Naive thymus-derived CD8-positive, alpha-beta T cell (primary cell): ENCODE measurements at places on chromosomes 4 and X.

DNA sequence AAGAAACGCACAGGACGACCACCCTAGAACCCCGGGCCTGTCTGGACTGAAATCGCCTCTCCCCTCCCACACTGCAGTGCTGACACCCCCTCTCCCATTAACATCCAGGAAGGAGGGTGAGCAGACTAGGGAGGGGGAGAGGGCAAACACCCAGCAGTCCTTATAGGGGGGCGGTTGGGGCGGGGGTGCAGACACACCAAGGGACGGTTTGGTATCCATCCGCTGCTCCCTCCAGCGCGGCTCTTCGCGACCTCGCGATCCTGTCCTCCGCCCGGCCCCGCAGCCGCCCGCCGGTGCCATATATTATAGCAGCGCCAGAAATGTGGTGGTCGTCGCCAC lies 411 bp upstream of the GPRASP1 start:
- peak overlapping the region; percentile 98 for H3K4me3 ChIP-seq
- peaks cover 35% of the 10 kb centered on the region for H3K4me1 ChIP-seq
- no peak for DNase-seq

DNA sequence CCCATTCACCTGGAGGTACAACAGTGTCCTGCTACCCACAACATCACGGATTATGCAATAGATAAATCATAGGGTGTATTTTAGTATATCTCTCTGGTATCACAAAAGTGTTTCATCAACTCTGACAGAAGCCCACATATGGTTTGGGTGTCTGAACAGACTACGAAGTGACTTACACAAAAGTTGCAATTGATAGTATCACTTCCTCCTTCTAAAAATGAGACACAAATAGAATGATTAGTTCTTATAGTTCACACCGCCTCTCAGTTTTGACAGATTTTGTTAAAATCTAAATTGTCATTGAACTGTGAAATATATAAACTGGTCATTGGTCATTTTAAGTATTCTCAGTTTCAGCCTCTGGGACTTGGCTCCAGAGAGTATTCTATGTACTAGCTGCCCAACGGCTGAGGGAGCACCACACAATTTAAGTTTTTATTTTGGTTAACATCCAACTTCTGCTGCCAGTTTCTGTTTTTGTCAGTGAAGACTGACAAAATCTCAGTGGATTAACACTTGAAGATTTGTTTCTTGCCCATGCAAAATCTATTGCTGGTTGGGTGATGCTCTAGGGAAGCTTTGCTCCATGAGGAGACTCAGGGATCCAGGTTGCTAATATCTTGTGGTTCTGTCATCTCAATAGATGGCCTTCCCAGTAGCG lies 113.8 kb upstream of the PUDP start:
- H3K27ac ChIP-seq, result no peak overlapping the region
- no peaks in the 10 kb centered on the region for H3K4me1 ChIP-seq
- H3K4me3 ChIP-seq, result peak overlapping the region; percentile 11
- peaks cover 30% of the 10 kb centered on the region for H3K36me3 ChIP-seq

DNA sequence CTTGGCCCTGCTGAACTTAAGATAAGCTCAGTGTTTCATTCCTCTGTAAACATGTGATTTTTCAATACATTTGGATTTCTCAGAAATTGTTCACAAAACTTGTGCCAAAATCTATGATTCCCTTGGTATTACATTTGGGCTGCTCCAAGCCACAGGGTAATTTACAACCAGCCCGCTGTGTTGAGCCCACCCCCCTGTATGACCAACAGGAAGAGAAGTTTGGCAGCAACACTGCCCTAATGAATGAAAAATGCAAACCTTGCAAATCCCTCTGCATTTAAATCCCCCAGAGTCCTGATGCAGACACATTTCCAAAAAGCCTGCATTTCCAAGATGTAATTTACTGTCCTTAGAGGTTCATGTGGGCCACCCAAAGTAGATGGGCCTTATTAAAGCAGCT lies 34.1 kb upstream of the GAB1 start:
- H3K27ac ChIP-seq, result no peak overlapping the region
- no peak for DNase-seq
- H3K27me3 ChIP-seq, result no peaks in the 10 kb centered on the region
- H3K4me3 ChIP-seq, result no peak overlapping the region
- H3K36me3 ChIP-seq, result no peaks in the 10 kb centered on the region

- no peak overlapping the region for H3K27ac ChIP-seq
- no peak overlapping the region for H3K4me3 ChIP-seq
- DNase-seq, result no peak
- H3K36me3 ChIP-seq, result no peaks in the 10 kb centered on the region
- H3K27me3 ChIP-seq, result no peaks in the 10 kb centered on the region
- H3K4me1 ChIP-seq, result peaks cover 3% of the 10 kb centered on the region
These were observed 52.5 kb upstream of the ZNF518B start for GRCh38 chr4:10509733-10510132.

DNA sequence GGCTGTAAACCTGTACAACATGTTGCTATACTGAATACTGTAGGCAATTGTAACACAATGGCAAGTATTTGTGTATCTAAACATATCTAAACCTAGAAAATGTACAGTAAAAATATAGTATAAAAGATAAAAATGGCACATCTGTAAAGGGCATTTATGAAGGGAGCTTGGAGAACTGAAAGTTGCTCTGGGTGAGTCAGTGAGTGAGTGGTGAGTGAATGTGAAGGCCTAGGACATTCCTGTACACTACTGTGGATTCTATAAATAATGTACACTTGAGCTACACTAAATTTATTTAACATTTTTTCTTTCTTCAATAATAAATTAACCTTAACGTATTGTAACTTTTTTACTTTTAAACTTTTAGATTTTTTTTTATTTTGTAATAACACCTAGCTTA lies 5.0 kb upstream of the SHROOM4 start:
- H3K27ac ChIP-seq, result no peak overlapping the region
- H3K4me1 ChIP-seq, result peaks cover 2% of the 10 kb centered on the region
- H3K36me3 ChIP-seq, result no peaks in the 10 kb centered on the region
- DNase-seq, result no peak
- H3K27me3 ChIP-seq, result peaks cover 10% of the 10 kb centered on the region

DNA sequence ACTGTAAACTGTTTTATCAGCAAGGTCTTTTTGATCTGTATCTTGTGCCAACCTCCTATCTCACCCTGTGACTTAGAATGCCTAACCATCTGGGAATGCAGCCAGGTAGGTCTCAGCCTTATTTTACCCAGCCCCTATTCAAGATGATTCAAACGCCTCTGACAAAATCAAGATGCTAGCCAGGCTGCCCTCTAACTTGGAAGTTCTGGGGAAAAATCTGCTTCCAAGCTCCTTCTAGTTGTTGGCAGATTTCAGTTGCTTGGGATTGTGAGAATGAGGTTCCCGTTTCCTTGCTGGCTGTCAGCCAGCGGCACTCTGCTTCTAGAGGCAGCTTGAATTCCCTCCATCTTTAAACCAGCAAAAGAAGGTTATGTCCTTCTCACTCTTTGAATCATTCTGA lies 34.7 kb downstream of the LUZP4 start:
- H3K27ac ChIP-seq, result no peak overlapping the region
- H3K27me3 ChIP-seq, result no peaks in the 10 kb centered on the region
- H3K4me3 ChIP-seq, result no peak overlapping the region
- DNase-seq, result no peak

DNA sequence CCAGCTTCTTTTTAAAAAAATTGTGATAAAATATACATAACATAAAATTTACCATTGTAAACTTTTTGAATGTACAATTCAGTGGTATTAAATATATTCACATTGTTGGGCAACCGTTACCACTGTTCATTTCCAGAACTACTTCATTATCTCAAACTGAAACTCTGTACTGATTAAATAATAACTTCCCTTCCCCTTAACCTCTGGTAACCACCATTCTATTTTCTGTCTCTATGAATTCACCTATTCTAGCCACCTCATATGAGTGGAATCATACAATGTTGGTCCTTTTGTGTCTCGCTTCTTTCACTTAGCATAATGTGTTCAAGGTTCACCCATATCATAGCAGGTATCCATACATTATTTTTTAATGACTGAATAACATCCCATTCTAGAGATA lies 8.3 kb downstream of the GPR50 start:
- no peak overlapping the region for H3K4me3 ChIP-seq
- H3K36me3 ChIP-seq, result no peaks in the 10 kb centered on the region
- H3K4me1 ChIP-seq, result peaks cover 2% of the 10 kb centered on the region

DNA sequence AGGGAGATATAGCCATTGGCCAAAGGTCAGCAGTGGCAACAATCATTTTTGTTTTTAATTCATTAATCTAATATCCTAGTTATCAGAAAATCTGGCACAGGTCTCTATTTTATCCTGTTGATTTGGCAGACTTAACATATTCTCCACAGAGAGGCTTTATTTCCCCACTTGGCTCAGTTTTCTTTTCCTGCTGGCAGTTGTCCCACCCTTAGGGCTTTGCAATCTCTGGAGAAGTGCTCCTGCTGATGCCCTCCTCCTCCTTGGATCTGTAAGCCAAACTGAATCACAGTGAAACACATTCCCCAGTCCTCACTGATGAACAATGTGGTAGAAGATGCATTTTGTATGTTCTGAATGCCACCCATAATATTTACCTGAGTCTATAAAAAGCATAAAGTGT lies 889.7 kb downstream of the PDHA2 start:
- H3K36me3 ChIP-seq, result no peaks in the 10 kb centered on the region
- no peak for DNase-seq
- no peaks in the 10 kb centered on the region for H3K4me1 ChIP-seq

DNA sequence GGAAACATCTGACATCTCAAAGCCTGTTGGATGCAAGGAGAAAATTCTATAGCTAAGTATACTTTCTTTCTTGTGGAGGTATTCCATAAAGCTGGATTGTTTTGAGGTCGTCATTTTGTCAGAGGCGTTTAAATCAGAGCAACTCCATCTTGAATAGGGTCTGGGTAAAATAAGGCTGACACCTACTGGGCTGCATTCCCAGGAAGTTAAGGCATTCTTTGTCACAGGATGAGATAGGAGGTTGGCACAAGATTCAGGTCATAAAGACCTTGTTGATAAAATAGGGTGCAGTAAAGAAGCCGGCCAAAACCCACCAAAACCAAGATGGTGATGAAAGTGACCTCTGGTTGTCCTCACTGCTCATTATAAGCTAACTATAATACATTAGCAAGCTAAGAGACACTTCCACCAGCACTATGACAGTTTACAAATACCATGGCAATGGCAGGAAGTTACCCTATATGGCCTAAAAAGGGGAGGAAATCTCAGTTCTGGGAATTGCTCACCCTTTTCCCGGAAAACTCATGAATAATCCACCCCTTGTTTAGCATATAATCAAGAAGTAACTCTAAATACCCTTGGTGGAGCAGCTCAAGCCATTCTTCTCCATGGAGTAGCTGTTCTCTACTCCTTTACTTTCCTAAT lies 11.9 kb downstream of the HSD17B13 start:
- peaks cover 12% of the 10 kb centered on the region for H3K36me3 ChIP-seq
- no peak overlapping the region for H3K4me3 ChIP-seq
- H3K4me1 ChIP-seq, result peaks cover 2% of the 10 kb centered on the region
- H3K27me3 ChIP-seq, result no peaks in the 10 kb centered on the region

DNA sequence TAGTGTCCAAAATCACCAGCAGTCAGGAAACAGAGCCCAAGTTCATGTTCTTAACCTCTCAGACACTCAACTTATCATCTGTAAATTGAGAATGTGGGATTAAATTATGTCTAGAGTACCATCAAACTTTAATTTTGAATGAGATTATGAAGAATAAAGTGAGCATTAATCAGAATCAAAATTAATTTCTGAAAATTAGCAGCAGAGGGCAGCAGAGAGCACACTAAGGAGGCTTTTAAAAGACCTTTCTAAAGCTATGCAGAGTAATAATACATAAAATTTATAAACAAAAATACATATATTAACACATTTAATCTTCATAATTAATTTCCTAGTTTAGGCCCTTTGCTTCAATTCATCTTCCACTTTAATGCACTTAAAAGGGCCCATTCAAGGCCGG lies 7.1 kb downstream of the TASL start:
- H3K27me3 ChIP-seq, result no peaks in the 10 kb centered on the region
- H3K36me3 ChIP-seq, result no peaks in the 10 kb centered on the region
- no peak overlapping the region for H3K4me3 ChIP-seq
- H3K4me1 ChIP-seq, result peaks cover 2% of the 10 kb centered on the region

DNA sequence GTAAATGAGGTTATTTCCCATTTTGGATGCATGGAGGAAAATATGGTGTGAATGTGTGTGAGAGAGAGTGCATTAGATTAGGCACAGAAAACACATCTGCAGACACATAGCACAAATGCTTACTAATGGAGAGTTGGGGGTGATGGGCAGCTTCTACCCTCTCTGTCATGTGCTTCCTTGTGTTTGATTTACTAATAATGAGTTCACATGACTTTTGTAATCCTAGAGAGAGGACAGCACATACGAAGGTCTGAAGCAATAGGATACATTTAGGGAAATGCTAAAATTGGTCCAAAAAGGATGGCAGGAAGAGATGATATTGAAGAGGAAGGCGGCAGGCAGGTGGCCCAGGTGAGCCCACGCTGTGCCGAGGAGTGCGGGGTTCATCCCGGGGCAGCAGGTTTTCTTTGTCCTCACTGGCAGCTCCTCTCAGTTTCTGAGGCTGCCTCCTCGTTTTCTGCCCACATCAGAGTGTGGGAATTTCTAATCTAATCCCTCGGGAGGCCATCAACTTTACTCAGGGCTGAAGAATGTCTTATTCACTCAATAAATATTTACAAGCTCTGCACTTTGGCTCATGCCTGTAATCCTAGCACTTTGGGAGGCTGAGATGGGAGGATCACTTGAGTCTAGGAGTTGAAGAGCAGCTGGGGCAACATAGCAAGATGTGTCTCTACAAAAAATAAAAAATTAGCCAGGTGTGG lies 15.9 kb upstream of the MAP9 start:
- H3K4me3 ChIP-seq, result no peak overlapping the region
- DNase-seq, result no peak
- peaks cover 2% of the 10 kb centered on the region for H3K4me1 ChIP-seq
- peaks cover 10% of the 10 kb centered on the region for H3K27me3 ChIP-seq
- no peaks in the 10 kb centered on the region for H3K36me3 ChIP-seq

DNA sequence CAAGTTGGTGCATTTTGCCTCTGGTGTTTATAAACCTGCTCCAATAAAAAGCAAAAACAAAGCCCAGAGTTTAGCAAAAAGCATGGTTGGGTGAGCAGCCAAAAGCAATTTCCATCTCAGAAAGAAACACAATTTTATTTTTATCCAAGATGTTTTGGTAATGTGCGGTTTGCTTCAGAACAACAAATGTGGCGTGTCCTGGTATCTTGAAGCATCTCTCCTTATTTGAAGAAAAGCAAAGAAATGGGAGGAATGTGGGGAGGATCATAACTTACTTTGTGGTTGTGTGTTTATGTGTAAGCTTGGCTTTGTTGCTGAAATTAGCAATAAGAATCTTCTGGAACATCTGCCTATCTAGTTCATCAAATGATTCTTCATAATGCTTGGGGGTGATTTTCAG lies 88.3 kb upstream of the DDX3X start:
- H3K27ac ChIP-seq, result no peak overlapping the region
- H3K27me3 ChIP-seq, result no peaks in the 10 kb centered on the region
- DNase-seq, result no peak
- H3K4me3 ChIP-seq, result no peak overlapping the region
